Prostate gland (tissue), 2 donors: ENCODE measurements at places on chromosomes 3 and 15.

DNA sequence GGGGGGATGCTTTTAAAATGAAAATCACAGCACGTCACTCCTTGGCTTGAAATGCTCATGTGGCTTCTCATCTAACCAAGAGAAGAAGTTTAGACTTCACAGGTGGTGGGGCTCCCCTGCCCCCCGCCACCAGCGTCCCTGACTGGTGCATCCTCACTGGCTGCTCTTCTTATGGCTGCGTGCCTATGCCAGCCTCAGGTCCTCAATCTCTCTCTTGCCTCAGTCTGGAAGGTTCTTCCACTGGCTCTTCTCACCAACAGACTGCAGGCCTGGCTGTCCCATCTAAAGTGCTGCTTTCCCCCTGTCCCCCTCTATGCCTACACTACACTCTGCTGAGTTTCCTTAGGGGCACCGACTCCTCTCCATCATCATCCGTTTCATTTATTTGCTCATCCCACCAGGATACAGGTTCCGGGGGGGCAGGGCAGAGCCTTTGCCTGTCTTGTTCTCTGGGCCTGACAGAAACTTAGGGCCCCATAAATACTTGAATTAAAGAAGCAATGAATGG lies 20.6 kb downstream of the ABTB1 start:
- no peak for DNase-seq

GRCh38 chr15:37008205-37008604 lies 92.1 kb downstream of the MEIS2 start:
- DNase-seq: no peak

DNA sequence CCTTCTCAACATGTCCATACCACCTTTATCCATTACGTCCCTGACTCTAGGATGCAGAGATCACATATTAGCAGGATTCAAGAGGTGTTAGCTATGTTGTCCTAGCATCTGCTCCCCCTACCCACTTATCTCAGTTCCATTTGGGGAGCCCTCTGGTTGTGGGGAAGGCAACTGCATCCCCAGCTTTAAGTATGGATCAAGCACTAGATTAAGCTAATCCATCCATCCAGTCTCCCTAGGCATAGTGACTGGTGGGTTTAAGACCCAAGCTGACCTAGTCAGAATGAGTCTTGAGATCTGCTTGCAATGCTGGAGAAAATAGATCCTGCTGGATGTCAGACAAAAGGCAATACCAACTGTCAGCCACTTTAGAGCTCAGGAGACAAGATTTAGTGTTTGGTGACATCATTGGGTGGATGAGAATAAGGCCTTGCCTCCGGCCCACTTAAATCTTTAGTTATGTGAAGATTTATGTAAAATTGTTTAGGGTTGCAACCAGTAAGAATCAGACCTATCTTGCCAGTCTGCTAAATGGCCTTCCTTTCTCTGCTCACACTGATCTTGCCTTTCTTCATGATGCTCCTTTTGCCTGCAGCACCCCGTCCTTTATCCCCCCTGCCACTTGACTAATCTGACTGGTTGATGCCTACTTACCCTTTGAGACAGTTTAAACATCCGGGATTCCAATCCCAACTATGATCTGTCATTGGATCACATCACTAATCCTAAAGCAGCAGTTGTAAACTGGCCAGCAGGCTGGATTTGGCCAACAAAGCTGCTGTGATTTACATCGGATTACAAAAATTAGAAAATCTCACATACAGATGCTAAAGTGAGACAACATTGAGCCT lies 2.1 kb upstream of the ISY1 start:
- DNase-seq: no peak

GRCh38 chr3:190558796-190559195 lies 44.9 kb downstream of the IL1RAP start:
- no peak for DNase-seq

DNA sequence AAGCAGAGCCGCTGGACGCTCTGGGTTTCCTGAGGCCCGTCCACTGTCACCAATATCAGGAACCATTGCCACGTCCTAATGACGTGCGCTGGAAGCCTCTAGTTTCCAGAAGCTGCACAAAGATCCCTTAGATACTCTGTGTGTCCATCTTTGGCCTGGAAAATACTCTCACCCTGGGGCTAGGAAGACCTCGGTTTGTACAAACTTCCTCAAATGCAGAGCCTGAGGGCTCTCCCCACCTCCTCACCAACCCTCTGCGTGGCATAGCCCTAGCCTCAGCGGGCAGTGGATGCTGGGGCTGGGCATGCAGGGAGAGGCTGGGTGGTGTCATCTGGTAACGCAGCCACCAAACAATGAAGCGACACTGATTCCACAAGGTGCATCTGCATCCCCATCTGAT lies 3.3 kb downstream of the RHO start:
- no peak for DNase-seq

- DNase-seq: no peak
Measured at GRCh38 chr15:62566248-62566647, 401.2 kb upstream of the C2CD4B start.

DNA sequence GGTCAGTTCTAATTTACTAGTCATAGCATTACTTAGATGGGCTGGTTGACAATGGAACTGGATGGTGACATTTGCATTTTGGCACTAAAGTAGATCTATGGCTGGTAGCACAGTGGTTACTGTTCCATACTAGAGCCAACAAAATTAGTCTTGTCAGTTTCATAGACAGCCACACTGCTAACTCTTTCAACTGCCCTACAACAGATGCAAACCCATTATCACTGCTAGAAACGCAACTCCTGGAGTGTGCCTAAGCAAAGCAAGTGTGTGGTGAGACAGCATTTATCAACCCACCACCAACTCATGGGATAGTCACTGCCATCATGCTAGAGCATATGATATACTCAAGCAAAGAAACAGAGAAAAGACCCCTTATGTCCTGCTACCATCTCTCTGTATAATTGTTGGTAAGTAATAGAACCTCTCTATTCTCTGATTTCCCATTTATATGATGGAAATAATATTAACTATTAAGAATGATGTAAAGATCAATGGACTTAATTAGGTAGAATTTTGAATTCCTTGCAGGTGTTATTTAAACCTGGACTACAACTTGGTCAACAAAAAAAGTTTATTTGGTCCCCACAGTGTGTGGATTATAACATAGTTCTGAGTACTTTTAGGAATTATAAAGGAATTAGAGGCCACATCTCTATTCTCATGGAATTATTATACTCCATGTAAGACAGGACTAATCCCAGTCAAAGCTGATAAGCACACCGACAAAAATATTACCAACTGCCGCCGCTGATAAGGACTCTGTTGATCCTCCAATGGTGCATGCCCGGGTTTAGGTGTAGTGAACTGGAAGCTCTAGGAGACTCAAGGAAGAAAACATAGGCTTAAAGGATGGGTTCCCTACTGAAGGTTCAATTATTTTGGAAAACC lies 19.9 kb upstream of the ABHD5 start:
- no peak for DNase-seq

DNA sequence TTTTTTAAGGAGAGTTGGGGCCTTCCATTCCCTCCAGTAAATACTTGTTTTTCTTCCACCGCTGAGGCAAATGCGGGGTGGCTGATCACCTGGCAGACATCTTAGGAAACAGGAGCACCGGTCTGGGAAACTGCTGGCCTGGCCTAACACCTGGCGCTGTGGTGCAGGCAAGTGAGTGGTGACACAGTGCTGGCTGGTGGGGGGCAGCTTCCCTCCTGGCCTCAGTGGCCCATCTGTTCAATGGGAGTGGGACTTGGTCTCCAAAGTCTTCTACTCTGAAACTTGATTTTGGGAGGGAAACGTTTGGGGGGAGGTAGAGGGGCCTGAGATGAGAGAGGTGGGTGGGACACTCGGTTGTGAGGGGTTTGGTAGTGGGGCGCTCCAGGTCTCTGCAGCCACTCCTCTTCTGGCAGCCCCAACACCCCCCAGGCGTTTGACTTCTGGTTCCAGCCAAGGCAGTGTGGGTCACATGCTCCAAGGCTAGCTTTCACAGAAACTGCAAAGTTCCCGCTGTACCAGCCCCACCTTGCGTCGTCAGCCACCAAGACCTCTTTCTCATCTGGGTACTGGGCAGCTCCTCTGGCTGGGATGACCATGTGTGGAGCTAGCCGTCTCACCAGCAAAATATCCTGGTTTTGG lies 4.7 kb downstream of the GHRL start:
- no peak for DNase-seq

- DNase-seq: no peak
Measured at GRCh38 chr15:80323285-80323684, 71.3 kb upstream of the CTXND1 start.

- DNase-seq: no peak
Measured at GRCh38 chr3:189490337-189490736, 140.9 kb upstream of the TP63 start.

DNA sequence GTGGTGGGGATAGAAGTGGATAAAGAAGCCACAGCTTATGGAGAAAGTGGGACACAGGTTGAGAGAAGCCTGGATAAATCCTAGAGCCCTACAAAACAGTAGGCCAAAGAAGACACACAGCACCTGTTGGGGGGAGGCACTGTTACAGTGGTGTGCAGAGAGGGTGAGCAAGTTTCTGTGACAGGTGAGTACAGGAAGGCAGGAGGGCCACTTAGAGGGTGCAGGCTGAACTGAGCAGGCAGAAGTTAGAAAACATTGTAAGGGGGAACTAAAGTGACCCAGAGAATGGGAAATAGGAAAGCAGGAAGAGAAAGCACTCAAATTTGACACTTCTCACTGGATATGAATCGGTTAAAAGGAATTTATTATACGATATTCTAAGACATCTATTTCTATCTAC lies 146.1 kb upstream of the TMCO5A start:
- DNase-seq: no peak

DNA sequence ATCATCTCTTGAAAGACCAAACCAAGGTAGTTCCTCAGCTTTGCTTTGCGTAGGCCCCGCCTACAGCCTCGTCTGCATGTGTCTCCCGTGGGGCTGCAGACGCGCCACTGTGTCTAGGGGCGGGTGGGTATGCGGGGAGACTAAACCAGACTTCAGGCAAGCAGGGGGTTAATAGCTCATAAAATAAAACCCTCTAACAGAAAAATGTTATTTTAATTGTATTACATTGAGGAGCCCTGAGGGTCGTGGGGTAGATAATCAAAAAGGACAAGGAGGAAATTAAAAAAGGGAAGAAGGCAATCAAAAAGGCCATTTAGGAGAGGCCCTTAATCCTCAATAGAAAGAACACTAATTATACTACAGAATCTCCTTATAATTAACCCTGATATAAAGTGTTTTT lies 247.6 kb upstream of the ICE2 start:
- DNase-seq: no peak

GRCh38 chr3:140219291-140219690 lies 284.3 kb downstream of the CLSTN2 start:
- no peak for DNase-seq

GRCh38 chr3:14152963-14153355 lies 25.4 kb downstream of the XPC start:
- DNase-seq: no peak

- peak; percentile 3 for DNase-seq
Measured at GRCh38 chr3:126156468-126156867, 23.9 kb downstream of the ALDH1L1 start.

GRCh38 chr15:83545804-83546511 lies 98.8 kb downstream of the SH3GL3 start:
- no peak for DNase-seq

DNA sequence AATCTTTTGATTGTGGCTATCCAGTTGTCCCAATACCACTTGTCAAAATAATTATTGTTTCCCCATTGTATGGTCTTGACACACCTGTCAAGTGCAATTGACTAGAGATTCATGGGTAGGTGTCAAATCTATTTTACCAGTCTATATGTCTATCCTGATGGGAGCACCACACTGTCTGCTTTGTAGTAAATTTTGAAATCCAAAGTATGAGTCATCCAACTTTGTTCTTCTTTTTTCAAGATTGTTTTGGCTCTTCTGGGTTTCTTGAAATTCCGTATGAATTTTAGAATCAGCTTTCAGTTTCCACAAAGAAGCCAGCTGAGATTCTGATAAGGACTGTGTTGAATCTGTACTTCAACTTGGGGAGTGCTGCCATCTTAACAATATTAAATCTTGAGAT lies 71.9 kb downstream of the CSNK1G1 start:
- DNase-seq: no peak

DNA sequence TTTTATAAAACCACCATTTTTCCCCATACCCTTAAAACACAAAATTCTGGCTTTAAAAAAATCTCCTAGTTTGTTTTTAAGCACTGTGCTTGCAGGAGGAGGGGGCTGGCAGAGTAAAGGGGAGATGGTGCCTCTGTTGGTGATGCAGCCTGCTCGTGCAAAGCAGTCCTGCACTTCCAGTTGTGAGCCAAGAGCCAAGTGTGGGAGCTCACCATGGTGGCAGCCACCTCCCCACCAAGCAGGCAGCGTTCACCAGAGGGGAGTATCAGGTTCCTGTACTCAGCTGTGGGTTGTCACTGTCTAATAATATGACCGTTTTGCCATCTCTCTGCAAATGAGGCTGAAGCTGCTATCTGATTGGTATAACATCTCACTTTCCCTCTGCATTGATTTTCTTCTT lies 164.8 kb downstream of the SYNPR start:
- DNase-seq: no peak
